ENCODE measurements at places on chromosomes 6 and 20.
A peak's percentile ranks its signal among the peaks of the same experiment; 100 is the strongest.

- no peak for DNase-seq
Observed at GRCh38 chr20:40562031-40562430, 127.0 kb downstream of the MAFB start.

- DNase-seq = no peak
Observed at GRCh38 chr6:53906103-53906502, 111.3 kb downstream of the LRRC1 start.

DNA sequence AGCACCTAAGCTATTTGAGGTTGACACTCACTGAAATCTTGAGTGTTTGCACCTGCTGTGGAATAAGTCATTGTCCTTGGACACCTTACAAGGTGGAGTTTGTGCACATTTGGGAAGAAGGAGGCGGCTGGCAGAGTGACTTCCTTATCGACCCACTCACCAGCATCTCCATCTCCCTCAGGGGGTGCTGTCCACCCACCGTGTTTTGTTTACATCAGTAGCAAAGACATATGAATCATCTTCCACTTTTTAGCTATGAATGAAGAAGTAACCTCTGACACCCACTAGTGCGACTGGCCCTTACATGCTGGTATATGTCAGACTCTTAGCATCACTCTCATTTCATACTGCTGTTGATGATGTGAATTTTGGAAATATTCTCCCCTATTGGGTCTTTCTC lies 119.5 kb upstream of the SGK1 start:
- DNase-seq = no peak

- DNase-seq = no peak
Observed at GRCh38 chr20:38982291-38982690, 20.1 kb downstream of the DHX35 start.

DNA sequence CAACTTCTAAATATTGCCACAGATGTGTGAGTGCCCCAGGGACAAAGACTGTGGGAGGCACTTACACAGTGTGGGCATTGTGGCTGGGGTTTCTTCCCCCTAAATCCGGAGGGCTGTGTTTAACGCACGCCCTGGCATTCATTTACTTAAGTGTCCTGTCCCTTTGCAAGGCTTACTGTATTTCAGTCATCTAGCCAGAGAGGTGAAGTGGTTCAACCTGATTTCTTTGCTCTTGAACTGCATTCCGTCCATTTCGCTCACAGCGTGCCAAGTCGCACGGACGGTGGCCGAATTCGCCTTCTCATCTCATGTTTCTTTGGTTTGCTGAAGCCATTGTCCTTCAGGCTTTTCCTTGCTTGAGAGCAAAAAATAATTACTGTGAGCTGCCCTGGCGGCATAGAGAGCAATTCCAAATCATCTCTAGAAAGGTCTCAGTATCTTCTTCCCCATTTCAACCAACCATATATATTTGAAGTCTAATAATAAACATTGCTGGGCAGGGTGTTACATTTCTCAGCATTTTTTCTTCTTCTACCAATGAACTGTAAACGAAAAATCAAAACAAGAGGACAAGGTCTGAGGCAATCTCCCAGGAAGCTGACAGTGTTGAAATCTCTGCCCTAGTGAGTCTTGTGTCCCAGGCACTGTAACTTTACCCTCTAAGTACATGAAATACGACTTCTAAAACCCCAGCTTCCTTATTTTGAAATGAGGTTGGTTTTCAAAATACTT lies 16.9 kb downstream of the SYTL3 start:
- DNase-seq = no peak

GRCh38 chr6:151442371-151442770 lies 9.6 kb downstream of the RMND1 start:
- DNase-seq = no peak

DNA sequence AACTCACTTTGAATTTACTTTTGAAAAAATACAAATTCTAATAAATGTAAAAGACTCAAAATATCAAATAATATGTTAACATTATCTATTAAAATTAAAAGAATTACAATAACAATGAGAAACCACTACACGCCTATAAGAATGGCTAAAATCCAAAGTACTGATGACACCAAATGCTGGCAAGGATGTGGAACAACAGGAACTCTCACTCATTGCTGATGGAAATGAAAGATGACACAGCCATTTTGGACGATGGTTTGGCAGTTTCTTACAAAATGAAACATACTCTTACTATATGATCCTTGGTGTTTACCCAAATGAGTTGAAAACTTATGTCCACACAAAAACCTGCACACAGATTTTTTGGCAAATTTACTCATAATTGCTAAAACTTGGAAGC lies 15.6 kb upstream of the STX11 start:
- no peak for DNase-seq

DNA sequence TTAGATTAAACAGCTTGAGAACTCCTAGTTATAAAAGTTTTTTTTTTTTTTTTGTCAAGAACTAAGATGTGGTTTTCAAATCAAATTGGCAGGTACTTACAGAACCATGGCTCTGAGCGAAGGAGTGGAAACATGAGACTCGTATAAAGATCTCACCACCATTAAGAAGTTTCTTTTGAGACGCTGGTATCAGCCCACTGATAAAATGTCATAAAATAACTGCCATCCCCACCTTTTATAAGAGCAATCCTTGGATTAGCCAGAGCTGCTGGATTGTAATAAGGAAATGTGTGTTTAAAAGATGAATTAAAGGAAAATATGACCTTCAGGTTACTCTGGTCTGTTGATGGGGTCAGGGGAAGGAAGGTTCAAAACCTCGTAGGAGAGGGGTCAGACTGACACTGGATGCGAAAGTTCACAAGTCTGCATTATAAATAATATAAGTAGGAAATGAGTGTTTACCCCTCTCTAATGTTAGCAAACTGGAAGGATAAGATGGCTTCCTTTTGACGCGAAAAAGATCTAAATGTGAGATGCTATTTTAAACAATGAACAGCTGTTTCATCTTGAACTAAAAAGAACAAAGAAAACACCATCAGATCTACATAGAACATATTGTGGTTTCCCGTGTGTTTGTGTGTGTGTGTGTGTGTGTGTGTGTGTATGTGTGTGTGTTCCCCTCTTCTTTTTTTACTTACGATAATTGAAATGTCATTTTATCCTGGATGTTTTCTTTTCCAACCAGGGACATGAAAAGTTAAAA lies 386.8 kb upstream of the JAG1 start:
- DNase-seq = no peak

DNA sequence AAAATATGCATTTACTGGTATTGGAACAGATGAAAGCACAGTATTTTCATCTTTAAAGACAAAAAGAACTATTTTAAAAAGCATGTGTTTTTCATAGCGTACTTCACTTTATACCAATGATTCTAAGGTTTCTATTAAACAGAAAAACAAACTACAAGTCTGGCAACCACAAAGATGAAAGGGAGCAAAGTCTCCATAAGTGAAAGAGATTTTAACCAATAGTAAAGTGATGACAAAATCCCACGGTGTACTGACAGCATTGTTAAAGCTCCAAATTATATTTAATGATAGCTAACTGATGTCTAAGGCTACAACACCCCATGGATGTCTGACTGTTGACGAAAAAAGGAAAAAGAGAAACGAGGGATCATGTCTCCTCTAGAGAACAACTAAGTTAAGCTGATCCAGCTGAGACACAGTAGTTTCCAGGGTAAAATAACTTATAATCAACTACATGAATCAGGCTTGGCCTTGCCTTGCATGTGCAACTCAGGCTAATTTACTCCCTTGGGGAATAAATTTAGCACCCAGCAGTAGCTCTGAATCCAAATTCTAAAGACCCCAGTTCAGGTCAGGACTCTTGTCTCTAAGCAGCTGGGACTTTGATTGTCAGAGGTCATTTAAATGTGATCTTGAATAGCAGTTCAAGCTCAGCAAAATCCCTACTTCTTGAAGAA lies 56.0 kb upstream of the TAB2 start:
- no peak for DNase-seq

DNA sequence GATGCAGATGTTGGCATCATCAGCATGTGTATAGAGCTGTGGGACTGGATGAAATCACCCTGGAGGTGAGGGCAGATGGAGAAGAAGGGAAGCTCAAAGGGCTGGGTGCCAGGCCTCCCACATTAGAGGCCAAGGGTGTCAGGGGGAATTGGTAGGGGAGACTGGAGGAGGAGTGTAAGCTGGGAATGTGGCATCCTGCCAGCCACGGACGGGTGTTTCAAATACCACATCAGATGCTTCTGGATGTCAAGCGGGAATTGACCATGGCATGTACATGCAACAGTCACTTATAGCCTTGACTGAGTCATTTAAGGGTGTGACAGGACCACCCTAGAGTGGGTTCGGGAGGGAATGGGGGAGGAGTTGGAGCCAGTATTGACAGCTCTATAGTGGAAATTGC lies 9.6 kb downstream of the ERGIC3 start:
- no peak for DNase-seq

DNA sequence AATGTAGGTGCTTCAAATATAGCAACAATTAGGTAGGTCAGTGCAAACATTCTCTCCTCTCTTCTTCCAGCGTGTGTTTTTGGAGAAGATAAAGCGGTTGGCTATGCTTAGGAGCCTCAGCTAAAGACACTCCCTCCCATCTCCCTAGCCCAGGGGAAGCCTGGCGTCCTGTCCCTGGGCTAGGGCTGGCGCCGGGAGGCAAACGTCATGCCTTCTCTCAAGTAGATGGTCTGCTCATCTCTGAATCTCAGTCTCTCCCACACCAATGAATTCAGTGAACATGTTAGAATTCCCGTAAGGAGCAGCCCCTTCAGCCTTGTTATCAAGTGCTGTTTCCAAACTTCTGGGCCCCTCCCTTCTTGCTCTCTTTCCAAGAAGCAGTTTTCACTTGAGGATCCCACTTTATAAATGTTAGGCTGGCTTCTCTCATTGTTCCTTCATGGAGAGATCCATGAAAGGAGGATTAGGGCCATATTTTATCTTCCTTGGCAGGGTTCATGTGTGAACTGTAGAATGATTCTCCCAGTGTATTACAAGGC lies 142.8 kb downstream of the CLIC5 start:
- no peak for DNase-seq

DNA sequence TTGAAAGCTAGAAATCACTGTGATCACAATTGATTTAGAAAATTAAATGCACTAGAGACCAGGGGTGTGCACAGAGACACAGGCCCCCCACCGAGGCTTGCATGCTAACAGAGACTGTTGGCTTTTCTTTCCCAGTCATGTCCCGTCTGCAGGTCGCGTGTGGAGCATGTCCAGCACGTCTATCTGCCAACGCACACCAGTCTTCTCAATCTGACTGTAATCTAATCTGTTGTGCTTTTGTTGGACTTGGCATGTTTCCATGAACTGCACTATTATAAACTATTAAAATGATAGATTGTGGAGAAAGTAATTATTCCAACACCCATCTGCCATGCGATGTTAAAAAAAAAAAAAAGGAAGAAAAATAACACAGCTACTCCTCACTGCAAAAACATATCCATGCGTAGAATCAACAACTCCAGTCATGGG lies 17.7 kb downstream of the MYLIP start:
- no peak for DNase-seq

- no peak for DNase-seq
Observed at GRCh38 chr6:135909737-135910387, 58.4 kb downstream of the PDE7B start.

- no peak for DNase-seq
Observed at GRCh38 chr6:5090603-5091002, 5.5 kb downstream of the PPP1R3G start.

DNA sequence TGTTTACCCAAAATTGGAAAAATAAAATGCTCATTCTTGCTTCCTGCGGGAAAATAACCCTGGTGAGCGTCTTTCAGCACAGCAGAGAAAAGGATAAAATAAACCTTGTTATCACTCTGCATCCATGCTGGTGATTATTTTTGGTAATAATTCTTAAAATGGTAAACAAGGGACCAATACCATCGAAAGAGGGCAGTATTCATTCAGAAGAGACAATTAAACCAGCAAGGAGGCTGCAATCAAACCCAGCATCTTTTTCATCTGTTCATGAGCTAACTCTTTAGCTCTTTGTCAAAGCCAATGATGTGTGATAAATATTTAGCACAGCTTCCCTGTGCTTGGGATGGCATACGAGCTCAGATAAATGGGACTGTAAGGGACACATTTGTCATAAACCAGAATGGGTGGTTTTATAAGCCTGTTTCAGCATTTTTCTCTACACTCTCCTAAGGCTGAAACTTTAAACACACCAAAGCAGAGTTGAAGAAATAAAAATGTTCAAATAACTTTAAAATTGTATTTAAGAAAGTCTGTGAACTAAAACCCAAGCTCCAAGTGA lies 34.4 kb downstream of the CDH26 start:
- no peak for DNase-seq

- no peak for DNase-seq
Observed at GRCh38 chr20:34578521-34578920, 20.0 kb downstream of the MAP1LC3A start.

DNA sequence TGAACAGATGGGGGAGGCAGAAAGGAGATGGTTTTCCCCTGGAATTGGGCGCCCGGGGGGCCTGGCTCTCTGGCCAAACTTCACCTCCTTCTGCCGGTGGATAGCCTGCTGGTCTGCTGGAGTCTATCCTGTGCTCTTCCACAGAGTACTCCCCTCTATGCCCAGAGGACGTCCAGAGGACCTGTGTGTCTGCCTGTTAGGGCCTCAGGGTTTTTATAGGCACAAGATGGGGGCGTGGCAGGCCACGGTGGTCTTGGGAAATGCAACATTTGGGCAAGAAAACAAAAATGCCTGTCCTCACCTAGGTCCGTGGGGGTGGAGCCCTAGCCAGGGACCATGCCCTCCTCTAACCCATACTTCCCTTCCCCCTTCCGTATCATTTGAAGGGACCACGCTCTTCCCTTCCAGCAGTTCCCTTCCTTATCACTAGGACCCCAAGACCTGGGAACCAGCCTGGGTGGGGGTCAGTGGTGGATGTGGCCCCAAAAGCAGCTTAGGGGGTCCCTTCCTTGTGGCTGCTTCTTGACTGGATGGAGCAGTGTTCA lies 53.6 kb upstream of the ZNF337 start:
- no peak for DNase-seq

GRCh38 chr20:38685853-38686473 lies 38.3 kb upstream of the SLC32A1 start:
- DNase-seq = peak; percentile 75

GRCh38 chr6:149132336-149132735 lies 185.2 kb upstream of the TAB2 start:
- no peak for DNase-seq

GRCh38 chr6:101302593-101302992 lies 90.9 kb upstream of the GRIK2 start:
- no peak for DNase-seq

DNA sequence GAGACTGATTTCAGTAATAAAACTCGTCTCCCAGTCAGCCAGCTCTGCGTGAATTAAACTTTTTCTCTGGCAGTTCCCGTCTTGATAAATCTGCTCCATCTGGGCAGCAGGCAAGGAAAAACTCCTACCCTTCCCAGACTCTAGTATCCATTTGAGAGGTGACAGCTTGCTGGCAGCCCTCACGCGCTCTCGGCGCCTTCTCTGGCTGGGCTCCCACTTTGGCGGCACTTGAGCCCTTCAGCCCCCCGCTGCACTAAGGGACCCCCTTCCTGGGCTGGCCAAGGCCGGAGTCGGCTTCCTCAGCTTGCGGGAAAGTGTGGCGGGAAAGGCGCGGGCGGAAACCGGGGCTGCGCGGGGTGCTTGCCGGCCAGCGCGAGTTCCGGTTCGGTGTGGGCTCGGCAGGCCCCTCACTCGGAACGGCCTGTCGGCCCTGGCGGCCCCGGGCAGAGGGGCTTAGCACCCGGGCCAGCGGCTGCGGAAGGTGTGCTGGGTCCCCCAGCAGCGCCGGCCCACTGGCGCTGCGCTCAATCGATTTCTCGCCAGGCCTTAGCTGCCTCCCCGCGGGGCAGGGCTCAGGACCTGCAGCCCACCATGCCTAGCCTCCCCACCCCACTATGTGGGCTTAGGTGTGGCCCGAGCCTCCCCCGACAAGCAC lies 21.8 kb upstream of the GMPR start:
- peak; percentile 75 for DNase-seq
